AG04449 (cell line): ENCODE measurements at places on chromosomes 1 and 21.

- DNase-seq: no peak
These were observed 1.3 kb downstream of the TMEM35B start for GRCh38 chr1:34983700-34984355.

DNA sequence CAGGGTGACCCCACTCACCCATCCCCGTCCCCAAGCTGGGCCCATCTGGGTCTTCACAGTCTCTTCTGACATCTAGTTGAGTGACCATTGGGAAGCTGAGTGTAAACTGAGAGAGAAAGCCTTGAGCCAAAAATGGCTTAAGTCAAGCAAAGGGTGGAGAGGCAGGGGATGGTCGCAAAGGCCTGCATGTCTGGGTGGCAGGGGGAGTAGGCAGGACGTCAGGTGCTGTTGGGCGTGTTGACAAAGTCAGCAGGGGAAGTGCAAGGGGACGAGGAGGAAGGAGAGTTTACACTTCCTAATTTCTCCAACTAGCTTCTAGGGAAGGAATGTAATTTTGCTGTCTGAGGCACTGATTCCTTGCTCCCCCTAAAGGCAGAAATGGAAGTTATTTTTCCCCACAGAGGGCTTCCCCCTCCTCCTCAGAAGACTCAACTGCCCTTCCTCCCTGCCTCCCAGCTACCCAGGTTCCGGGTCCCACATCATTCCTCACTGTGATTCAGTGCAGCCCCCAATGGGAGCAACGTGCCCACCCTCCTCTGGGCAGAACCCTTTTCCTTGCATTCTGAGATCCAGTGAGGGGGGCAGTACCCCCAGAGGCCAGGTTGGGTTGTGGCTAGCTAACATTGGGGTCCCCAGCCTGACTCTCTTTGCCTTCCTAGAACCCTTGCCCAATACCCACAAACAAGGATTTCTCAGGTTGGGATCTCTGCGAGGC is 1.2 kb upstream of the ADORA1 start:
- no peak for DNase-seq

DNA sequence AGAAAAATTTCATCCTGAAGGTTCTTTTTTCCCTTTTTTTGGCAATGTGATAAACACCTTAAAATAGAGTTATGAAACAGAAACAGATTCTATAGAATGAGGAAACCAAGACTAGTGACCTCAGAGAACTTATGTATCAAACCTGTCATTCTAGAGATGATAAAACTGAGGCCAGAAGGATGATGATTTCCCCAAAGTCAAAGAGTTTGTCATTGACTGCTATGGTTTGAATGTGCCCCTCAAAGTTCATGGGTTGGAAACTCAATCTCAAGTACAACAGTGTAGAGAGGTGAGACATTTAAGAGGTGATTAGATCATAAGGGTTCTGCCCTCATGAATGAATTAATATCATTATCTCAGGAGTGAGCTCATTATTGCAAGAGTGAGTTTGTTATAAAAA is 13.7 kb upstream of the BEND5 start:
- no peak for DNase-seq

- no peak for DNase-seq
These were observed 18.3 kb downstream of the CAPN8 start for GRCh38 chr1:223647249-223647648.

- DNase-seq: no peak
These were observed 77.7 kb downstream of the CAMTA1 start for GRCh38 chr1:6862906-6863305.

- no peak for DNase-seq
These were observed 10.1 kb downstream of the NRIP1 start for GRCh38 chr21:15054606-15055239.

DNA sequence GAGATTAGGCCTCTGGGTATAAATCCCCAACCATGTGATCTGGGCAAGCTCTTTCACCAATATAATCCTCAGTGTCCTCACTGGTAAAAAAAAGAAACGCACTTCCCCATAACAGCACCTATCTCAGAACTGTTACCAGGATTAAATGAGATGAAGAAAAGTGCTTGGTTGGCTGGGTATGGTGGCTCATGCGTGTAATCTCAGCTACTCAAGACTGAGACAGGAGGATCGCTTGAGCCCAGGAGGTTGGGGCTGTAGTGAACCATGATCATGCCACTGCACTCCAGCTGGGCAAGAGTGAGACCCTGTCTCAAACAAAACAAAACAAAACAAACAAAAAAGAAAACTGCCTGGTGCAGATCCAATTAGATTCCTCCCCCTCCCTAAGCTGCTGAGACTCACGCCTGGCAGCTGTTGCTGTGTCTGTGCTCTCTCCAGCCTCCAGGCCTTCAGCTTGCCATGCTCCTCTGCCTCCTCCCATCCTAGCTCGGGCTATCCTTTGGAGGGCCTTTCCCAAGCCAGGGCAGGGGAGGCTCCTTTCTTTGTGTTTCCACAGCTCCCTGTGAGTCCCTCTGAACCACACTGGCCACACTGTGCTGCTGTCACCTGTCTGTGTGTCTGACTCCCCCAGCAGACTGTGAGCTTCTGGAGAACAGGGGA is 19.0 kb downstream of the CYB5RL start:
- DNase-seq: no peak

- DNase-seq: no peak
These were observed 18.9 kb upstream of the IGSF5 start for GRCh38 chr21:39726133-39726532.

GRCh38 chr1:96416111-96416595 is 305.4 kb upstream of the PTBP2 start:
- peak; percentile 84 for DNase-seq

DNA sequence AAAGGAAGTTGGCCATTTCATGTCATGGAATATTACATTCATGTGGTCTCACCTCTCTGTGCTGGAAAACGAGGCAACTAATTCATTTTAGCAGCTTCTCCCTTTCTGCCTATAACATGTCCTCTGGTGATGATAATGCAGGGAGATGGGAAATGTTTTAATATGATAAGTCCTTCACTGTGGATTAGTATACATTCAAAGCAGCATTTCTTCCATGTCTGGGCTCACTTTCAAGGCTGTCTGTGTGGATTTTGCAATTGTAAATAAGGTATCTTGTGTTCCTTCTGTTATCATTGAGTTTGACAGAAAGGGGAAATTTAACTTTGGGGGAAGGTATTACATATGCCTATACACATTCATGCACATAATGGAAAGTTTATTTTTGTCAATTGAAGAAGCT is 374.7 kb upstream of the DAB1 start:
- no peak for DNase-seq

GRCh38 chr1:232507571-232507970 is 122.4 kb downstream of the SIPA1L2 start:
- no peak for DNase-seq

DNA sequence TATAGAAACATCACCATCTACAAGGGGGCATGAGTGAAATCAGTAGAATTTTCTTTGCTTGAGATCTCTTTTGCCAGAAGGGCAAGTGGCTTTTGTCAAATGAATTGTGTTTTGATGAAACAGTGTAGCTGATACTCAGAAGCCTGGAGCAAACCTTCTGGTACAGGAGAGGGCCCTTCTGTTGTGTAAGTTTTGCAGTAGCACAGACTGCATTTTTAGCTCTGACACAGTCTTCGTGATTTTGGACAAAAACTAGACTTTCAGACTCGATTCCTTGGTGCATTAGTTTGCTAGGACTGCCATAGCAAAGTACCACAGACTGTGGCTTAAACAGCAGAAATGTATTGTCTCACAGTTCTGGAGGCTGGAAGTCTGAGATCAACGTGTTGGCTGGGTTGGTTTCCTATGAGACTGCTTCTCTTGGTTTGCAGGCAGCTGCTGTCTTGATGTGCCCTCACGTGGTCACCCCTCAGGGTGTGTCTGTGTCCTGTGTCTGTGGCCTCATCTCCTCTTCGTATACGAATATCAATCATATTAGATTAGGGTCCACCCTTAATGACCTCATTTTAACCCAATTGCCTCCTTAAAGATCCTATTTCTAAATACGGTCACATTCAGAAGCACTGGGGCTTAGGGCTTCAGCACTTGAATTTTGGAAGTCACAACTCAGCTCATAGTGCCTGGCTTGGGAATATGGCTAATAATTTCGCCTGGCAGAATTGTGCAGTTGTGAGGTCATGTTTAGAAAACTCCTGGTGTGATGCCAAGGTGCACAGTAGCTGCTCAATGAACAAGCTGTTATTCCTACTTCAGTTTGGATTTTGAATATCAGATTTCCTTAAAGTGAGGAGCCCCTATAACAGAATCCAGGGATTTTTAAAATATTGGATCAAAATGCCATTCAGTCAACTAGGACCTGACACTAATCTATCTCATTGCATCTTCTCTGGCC is 21.2 kb upstream of the DISC1 start:
- no peak for DNase-seq

DNA sequence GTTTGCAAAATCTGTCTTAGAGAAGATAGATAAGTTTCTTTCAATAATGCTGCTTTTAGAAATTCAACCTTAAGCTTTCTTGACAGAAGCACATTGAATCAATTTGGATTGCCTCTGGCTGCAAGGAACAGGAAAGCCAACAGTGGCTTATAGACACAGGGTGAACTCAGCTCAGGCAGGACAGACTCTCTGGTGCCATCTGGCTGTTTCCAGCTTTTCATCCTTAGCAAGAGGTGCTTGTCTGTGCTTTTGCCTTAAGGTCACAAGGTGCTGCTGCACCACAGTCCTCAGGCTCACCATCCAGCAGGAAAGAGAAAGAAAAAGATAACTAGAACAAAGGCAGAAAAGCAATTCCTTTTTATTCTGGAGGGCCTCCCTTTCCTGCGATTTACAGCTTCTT is 93.7 kb upstream of the ETS2 start:
- DNase-seq: no peak

DNA sequence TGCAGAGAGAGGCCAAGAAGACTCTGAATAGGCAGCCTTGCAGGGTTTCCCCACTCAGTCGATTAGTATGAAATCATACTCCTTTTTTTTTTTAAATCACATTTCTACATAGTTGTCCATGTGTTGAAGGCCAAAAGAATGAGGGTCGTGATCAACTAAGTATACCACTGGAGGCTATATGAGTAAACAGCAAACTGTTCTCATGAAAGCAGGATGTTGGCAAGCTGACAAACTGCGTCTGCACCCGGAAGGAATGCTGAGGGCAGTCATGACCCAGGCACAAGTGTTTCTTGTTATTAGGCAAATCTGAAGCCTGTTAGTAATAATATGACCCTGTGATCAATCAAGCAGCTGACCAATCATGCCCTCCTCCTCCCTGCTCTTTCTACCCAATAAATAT is 213.2 kb downstream of the USH2A start:
- DNase-seq: no peak
